ENCODE measurements at places on chromosomes 13 and 19.

DNA sequence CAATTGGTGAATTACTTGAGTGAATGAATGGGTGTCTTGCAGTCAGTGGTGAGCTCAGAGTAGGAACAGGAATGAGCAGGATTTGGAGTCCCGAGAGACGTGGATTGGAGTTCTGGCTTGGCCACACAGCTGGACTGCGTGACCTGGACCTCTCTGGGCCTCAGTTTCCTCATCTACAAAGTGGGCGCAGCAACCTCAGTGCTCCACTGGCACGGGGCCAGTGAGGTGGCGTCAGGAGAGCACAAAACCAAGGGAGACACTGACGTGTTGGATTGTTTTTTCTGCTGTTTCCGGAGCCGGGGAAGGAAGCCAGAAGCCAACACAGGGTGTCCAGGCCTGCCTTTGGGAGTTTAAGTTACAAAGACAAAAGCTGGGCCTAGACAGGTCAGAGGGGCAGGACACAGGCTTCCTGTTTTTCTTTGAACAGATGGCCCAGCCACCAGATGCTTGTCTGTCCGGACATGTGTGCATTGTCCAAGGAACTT is 6.5 kb upstream of the DOCK6 start:
- DNase-seq: no peak

GRCh38 chr13:28282451-28282850 is 144.1 kb downstream of the PAN3 start:
- no peak for DNase-seq

DNA sequence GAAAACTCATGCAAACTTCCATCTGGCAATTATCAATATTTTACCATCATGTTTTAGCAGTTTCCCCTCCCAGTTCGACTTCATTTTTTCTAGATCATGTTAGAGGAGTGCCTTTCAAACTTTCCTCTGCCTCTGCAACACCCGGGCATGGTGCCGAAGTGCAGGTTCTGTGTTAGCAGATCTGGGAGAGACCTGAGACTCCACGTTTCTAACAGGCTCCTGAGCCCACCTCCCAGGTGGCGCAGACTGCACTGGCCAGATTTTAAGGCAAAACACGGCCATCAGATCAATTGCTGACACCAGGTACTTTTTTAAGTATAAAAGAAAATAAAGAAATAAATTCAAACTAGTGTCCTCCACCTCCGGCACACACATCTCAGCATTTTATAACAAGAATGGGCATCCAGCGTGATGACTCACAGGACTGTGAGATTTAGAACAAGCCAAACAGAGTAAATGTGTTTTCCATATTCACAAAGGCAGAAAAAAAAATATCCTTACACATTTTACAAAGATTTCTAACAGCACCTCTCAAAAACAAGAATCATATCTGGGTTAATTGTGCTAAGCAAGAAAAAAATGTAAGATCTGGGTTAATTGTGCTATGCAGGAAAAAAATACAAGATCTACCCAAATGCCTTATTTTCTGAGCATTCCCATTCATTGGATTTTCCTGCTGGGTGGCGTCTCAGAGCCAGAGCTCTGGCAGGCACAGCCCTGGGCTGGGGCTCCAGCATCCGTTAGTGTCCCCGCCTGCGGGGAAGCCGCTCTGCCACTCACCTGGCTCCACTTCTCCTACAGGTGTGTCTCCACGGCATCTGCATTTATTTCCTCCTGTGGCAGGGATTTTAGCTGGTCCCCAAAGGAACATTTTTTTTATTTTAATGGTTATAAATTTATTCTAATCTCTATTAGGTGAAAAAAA is 127.9 kb upstream of the SOX1 start:
- no peak for DNase-seq

DNA sequence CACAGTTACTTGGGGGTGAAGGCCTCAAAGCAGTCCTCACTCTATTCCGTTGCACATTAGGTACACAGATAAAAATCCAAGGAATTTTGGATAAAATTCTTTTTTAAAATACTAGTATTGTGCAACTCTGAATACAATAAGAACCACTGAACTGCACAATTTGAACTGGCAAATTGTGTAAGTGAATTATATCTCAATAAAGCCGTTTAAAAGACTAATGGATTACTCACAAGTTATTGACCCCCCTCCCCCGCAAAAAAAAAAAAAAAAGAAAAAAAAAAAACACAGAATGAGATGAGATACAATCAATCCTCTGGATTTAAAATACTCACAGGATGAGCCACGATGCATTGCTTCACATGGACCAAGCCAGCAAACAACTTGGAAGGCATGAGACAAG is 86.4 kb downstream of the CRYL1 start:
- DNase-seq: no peak

GRCh38 chr19:3387645-3388589 is 21.5 kb downstream of the NFIC start:
- DNase-seq: no peak

DNA sequence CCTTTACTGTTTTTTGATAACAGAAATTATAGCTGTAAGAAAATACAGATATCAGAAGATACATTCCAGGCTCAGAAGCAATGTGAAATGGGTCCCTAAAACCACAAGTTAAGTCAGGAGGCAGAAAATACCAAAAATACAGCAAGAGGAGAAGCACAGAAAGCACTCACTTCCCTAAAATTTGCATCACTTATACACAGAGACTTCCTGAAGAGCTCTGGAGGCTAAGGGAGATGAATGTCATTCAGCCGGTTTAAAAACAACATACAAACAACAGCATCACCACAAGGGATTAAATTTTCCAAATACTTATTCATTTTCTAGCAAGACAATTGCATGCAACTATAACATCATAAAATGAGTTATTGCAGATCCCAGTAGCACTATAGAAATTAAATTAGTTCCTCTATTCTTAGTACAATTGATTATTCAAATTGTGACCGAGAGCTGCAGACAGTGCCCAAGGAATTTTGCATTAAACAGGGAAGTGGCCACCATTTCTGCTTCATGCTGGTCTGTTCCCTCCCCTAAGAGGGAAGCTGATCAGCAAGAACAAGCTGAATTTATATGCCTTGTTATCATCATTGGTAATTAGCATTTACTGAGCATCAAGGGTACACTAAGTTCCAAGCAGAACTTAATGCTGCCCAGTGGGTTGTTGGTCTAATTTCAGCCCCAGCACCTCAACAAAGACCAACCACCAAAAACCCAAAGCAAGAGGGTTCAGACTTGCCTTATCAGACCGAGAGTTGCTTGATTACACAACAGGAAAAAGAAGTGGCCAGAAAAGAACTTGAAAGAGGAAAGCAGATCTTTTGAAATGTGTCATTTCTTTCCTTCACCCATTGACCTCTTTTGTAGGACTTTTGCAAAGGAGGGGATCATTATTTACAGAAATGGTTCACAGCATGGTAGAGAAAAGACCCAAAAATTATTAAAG is 140.7 kb downstream of the KCTD12 start:
- DNase-seq: no peak

GRCh38 chr19:33719366-33720154 is 77.1 kb upstream of the KCTD15 start:
- no peak for DNase-seq

- DNase-seq: no peak
These were observed 175.3 kb downstream of the ZIC5 start for GRCh38 chr13:99796175-99796819.

DNA sequence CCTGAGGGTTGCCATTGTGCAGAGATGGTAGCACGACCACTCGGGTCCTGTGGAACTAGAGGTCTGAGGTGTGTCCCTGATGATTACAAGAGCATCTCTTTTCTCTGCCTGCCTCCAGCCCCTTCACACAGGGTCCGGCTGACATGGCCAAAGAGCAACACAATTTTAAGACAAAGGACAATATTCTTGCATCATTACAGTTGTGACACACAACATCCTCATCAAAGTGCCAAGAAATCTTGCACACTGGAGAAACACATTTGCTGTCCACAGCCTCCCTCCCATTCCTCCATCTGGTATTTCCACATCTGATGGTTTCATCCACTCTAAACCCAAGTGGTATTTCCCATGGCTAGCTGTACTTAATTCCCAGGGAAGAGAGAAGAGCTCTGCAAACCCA is 12.8 kb downstream of the COL4A1 start:
- DNase-seq: no peak

GRCh38 chr19:4952945-4953344 is 16.0 kb upstream of the KDM4B start:
- no peak for DNase-seq

GRCh38 chr13:27917121-27917947 is 2.5 kb upstream of the PDX1 start:
- no peak for DNase-seq

DNA sequence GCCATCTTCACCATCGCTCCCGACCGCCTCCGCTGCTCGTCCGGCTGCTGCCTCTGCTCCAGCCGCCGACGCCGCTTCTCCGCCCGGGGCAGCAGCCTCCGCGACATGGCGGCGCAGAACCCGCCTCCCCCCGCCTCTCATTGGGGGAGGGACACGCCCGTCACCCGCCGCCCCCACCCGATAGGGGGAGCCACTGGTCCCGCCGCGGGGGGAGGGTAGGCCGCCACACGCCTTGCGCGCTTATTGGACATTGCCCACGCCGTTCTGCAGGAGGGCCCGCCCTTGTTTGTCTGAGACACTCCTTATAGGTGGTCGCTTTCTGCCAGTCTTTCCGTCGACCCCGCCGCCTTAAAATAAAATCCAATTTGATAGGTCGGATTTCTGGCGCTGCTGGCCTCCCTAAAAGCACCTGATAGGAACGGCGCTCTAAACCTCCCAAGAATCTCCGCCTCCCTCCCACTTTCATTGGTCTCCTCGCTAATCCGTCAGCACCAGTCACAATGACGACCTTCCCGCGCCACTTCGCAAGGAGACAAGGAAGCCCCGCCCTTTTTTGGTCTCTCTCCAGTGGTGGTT is at the start of gene HNRNPL:
TSS of gene HNRNPL (minus strand) at position 127 of the 576 bp plus-strand sequence. CDS start at position 107, 20 bp downstream.
- peak; percentile 100 for DNase-seq

DNA sequence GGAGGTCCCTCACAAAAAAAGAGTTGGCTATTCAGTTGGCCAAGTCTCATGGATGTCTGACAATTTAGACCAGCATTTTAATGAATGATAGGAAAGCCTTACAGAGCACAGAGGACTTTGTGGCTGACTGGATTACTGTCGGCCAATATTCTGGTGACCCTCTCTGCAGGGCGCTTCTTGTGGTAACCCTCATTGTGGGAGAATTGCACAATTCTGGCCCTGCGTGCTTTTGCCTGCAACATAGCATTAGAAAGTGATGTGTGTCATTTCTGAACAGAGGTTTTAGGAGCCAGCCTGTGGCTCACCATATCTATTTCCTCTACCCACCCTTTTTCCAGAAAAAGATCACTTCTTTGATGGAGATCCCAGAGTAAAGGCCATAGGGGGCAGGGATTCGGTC is 71.4 kb downstream of the EFNB2 start:
- DNase-seq: no peak

DNA sequence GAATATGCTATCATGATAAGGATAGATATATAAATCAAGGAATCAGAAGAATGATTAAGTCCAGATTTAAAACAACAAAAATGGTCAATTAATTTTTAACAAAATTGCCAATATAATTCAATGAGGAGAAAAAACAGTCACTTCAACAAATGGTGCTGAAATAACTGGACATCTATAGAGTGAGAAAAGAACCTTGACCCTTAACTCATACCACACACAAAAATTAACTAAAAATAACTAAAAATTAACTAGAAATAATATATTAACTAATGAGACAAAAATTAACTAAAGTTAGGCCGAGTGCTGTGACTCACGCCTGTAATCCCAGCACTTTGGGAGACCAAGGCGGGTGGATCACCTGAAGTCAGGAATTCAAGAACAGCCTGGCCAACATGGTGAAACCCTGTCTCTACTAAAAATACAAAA is 9.5 kb downstream of the LGALS7 start:
- DNase-seq: no peak

GRCh38 chr19:14674764-14675163 is at the start of gene ADGRE3:
Gene ADGRE3, minus strand, starts transcription at chr19:14674844. Its CDS starts 74 bp downstream, at chr19:14674770.
- DNase-seq: no peak

DNA sequence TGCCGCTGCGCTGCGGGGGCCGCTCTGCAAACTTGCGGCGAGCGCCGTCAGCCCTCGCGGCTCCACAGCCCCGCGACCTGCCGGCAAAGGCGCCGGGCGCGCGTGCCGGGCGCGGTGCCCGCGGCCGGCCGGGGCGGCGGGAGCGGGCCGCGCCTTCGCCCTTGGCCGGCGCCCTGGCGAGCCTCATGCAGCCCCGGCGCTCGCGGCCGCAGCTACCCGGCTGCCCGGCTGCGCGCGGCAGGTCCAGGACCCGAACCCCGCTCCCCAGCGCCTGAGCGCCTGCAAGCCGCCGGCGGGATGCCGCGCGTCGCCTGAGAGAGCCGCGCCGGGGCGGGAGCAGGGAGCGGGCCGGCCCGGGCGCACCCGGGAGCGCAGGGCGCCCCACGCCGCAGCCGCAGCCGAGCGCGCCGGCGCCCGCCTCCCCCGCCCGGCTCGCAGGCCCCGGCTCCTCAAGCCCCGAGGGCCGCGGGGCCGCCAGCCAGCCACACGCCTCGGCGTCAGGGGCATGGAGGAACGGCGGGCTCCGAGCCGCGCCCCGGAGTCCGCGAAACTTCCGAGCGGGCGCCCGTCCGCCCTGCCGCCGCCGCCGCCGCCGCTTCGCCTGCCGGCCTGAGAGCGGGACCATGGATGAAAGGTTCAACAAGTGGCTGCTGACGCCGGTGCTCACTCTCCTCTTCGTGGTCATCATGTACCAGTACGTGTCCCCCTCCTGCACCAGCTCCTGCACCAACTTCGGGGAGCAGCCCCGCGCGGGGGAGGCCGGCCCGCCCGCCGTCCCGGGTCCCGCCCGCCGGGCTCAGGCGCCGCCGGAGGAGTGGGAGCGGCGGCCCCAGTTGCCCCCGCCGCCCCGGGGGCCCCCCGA is 564 bp downstream of the HS6ST3 start:
- no peak for DNase-seq

DNA sequence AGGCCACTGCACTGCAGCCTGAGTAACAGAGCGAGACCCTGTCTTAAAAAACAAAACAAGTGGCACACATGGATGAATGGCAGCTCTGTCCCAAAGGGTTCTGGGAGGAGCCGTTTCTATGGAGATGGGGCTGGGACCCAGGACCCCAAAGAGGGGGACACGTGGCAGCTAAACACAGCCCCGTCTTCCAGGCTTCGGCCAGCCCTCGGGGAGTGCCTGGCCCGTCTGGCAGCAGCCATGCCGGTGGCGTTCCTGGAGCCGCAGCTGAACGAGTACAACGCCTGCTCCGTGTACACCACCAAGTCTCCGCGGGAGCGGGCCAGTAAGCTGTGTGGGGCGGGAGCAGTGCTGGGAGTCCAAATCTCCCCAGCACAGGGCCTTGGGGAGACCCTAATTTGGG is 82.4 kb downstream of the RYR1 start:
- no peak for DNase-seq

- DNase-seq: no peak
These were observed 73.5 kb upstream of the C13orf46 start for GRCh38 chr13:114047358-114047881.

- DNase-seq: no peak
These were observed 62.8 kb downstream of the ARHGEF7 start for GRCh38 chr13:111177921-111178320.

- DNase-seq: no peak
These were observed 16.7 kb upstream of the POSTN start for GRCh38 chr13:37615276-37615675.

GRCh38 chr19:6020166-6020882 is 42.4 kb upstream of the RANBP3 start:
- DNase-seq: no peak

Measured in esophagus squamous epithelium (tissue), 5 donors.